ENCODE measurements at places on chromosomes 16 and 17.

GRCh38 chr16:31201582-31202413, 762 bp downstream of the PYCARD start:
- DNase-seq: no peak

DNA sequence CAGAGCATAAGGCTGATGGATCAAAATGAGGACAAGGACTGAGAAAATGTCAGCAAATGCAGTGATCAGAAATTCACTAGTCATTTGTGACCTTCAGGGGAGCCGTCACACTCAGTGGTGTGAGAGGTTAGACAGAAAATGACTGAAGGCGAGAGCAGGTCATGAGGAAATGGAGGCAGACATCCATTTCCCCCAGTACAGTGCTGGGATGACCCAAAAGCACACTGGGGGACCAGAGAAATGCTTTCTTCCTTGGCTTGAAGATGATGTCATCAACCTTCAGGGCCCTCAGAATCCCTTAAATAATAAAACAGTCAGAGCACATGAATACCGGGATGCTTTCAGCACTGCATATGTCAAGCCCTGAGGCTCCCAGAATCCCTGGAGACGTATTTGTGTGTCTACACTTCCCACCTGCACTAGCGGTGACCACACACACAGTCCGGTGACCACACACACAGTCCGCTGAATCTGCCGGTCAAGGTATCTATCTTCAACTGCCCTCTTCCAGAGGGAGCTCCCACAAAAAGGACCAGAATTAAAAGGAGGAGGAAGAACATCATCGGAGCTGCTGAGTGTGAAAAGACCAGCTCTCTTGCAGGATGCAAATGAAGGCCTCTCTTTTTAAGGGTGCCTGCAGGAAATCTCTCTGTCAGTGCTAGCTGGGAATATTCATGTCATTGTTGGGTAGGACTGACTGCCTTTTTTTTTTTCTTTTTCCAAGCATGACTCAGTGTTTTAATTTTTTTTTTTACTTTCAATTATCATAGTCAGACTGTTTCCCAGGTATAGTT, 8.2 kb downstream of the UBE2O start:
- no peak for DNase-seq

GRCh38 chr17:44867841-44868240, 20.2 kb downstream of the HIGD1B start:
- DNase-seq: no peak

DNA sequence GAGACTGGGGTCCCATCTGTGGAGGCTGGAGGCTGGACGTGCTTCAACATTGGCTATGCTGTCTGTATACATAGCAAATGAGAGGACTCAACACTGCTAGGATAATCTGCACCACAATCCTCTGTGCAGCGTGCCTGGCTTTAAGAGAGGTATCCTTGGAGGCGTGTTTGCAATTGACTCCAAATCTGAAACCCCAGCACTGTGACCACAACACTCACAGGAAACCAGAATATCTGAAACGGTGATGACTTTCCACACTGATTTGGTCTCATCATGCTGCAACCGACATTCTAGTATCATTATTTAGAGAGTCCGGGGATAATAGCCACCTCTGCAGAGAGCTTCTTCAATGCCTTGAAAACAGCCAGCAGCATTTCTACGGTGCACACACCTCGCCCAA, 35.1 kb downstream of the TLE7 start:
- DNase-seq: no peak

DNA sequence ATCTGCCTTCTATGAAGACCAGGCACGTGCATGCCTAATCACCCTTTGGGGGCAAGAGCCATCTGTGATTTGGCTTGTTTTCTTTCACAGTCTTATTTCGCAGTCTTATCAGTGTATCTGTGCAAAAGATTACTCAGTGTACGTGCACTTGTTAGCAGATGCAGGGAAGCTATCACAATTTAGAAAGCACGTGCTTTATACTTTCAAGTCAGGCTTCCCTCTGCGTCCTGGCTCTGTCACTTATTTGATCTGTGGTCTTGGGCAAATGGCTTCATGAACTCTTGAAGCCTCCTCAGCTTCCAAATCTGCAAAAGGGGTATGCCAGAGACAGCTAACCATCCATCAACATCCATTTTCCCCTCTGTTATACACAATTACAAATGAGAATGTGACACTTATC, 246.4 kb downstream of the XYLT1 start:
- no peak for DNase-seq

DNA sequence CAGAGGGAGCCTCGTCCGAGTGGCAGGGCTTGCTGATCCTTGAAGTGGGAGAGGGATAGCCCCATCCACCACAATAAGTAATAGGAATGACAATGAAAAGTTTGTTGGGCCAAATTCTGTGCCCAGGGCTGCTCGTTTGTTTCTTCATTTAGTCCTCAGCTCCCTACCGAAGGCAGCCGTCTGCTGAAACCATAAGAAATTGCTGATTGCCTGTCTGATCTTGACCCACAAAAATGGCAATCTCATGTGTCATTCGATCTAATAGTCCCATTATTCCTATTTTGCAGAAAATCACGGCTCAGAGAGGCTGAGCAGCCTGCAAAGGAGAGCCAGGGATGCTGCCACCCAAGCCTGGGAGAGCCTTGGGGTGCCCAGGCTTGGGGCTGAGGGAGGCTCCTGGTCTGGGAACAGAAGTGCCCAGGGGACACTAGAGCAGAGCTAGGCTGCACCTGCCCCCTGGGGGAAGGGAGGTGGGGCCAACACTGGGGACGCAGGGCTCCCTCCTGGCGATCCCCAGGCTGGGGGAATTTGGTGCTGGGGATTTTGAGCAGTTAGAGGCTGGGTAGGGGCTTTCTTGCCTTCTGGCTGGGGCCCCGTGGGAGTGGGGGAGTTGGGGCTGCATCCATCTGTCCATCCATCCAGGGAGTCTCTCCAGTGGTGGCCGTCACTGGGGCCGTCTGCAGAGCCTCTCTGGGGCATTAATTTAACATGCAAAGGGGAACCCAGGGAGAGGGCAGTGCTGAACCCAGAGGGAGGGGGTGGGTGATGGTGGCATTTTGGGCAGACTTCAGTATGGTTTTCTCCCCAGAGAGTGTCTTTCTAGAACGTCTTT, 53.5 kb downstream of the SOCS1 start:
- DNase-seq: no peak

DNA sequence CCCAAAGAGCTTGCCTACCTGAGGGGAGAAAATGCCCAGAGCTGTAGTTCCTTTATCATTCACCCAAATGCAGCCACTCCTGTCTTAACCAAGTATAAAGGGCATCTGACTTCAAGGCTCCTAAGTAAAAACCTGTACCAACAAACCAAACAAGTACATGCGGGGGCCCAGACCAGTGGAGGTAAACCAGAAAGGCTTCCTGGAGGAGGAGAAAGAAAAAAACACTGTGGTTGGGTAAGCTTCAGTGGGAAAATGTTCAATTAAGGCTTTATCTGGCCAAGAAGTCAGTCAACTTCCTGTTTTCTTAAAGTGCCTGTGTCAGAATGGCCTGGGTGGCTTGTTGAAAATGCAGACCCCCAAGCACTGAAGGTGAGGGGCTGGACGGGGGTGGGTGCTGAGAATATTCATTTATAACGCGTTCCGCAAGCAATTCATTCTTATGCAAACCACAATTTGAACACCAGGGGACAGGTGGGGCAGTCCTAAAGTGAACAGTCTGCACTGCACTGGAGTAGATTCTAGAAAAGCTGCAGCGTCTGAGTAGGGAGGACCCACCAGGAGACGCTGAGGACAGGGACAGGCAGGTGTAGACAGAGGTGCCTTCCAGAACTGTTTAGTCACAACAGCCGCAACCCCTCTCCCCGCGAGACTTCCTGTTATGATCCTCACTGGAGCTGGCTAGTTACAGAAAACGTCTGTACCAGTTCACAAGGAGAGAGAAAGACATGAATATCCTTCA, 467.1 kb downstream of the SOX9 start:
- peak; percentile 66 for DNase-seq

DNA sequence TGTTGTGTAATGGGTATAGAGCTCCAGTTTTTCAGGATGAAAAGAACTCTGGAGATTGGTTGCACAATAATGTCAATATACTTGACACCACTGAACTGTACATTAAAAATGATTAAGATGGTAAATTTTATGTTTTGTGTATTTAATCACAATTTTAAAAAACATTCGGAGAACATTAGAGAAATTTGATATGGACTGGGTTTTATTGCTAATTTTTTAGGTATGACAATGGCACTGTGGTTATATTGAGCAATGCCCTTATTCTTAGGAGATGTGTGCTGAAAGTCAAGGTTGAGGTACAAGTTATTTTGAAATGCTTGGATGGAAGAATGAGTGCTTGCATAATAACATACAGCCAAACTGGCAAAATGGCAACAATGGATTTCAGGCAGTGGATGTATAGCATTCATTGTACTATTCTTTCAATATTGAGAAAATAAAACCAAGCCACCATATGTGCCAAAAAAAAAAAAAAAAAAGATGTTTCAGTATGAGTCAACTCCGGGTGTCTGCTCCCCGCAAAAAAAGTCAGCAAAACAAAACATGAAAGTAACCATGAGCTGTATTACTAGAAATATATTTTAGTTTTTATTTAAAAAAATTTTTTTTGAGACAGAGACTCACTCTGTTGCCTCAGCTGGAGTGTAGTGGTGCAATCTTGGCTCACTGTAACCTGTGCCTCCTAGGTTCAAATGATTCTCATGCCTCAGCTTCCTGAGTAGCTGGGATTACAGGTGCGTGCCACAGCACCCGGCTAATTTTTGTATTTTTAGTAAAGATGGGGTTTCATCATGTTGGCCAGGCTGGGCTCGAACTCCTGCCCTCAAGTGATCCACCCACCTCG, 19.8 kb downstream of the HOXB1 start:
- DNase-seq: no peak

DNA sequence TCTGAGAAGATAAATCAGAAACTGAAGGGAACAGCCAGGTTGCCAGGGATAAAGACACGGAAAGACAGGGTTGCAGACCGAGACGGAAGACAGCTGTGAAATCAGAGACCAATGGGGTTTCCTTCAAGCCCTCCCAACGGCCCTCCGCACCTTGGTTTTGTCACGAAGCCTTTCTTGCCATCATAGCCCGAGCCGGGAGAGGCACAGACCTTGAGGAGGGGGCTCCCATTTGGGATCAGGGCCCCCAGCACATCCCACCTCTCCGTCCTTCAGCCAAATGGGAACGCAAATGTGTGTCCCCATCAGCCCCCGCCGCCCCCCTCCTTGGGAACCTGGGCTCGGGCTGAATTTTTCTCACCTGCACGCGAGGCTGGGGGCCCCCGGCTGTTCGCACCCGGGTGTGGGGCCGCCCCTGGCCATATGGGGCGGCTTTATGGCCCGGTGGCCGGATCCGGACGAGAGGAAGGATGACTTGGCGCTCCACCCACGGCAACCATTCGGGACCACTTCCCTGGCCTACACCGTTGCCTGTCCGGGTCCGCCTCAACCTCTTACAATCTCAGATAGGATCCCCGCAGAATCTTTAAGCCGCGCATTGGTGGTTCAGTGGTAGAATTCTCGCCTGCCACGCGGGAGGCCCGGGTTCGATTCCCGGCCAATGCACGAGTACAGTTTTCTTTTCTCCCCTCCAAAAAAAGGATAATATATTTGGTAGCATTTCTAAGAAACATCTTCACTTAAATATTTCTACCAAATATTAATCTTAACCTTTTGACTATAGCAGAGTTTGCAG, 1.4 kb upstream of the HES7 start:
- no peak for DNase-seq

- no peak for DNase-seq
Observed at GRCh38 chr17:30379303-30379902, 676 bp downstream of the CPD start.

- DNase-seq: no peak
Observed at GRCh38 chr17:45679426-45679825, 104.7 kb upstream of the CRHR1 start.

DNA sequence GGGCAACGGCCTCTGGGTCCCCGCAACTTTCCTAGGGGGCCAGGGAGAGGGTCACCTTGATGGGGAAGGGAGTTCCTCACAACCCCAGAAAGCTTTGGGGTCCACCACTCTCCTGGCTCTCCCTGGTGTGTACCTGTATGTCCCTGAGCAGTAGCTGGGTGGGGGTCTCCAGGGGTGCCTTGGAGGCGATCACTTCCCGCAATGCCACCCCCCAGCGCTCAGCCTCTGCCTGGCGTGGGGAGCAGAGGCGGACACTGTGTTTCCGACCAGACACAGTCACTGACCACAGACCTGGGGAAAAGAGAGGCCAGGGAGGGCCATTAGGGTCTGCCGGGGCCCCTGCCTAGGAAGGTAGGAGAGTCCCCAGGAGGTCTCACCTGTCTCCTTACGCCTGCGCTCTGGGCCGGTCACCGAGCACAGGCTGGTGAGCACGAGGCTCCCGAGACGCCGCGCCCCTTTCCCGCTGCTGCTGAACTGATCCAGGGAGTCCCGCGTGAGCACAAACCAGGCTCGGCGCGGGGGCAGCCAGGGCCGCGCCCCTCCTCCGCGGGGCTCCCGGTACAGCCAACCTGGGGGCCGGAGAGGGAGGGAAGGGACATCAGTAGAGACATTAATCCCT, 3.4 kb downstream of the PLEKHH3 start:
- DNase-seq: no peak

DNA sequence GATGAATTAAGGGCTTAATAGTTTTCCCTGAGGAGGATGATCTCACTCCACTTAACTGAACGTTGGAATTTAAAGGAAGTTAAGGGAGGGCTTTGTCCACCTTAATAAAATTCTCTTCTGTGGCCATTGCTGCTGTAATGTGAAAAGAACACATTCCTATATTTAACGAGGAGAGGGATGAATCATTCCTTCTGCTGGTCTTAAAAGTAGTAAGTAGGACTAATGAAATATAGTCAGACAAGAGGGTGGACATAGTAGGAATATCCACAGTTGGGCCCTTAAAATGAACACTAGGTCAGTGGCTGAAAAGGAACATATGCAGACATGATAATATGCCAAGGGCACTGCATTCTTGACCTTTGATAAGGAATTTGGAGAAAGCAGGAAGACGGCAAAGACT, 405.6 kb downstream of the PMP22 start:
- no peak for DNase-seq

- no peak for DNase-seq
Observed at GRCh38 chr17:76155988-76156661, 15.1 kb upstream of the FOXJ1 start.

- DNase-seq: no peak
Observed at GRCh38 chr17:76671912-76672262, 28.3 kb upstream of the ST6GALNAC1 start.

- DNase-seq: peak; percentile 54
Observed at GRCh38 chr17:48555258-48556228, 10.6 kb upstream of the HOXB2 start.

DNA sequence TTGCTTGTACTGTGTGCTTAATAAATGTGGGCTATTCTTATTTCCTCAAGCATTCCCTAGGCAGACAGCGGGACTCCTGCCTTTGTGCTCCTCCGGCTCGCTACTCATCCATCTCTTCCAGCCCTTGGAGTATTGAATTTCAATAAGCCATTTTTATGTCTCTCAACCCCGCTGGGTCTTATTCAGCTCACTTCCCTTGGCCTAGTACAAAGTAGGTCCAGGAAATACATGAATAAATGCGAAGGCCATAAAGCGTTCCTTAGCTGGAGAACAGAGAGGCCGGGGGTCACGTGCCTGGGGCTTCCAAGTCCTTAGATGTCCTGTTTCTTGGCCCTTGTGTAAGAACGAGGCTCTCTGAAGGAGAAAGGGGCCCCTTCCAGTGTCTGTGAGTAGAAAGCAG, 236.7 kb upstream of the ASIC2 start:
- no peak for DNase-seq

All from DMS153 (cell line).